ENCODE measurements at places on chromosomes 12 and 14. TPM values are rescaled to one million over a fixed set of nuclear protein-coding genes. Genes with fewer than 3 reads are reported as not detected.

The ARG2 gene
- 15.7 TPM for total RNA-seq

The SERPINA12 gene
- not detected for total RNA-seq

The PELI2 gene
- 12.1 TPM for total RNA-seq

The NAA25 gene
- 28.1 TPM for total RNA-seq

The CIPC gene
- 8.3 TPM for total RNA-seq

The KRT82 gene
- total RNA-seq: not detected

The LUM gene
- 0.57 TPM for total RNA-seq

The RNASE1 gene
- 99.4 TPM for total RNA-seq

The SNX6 gene
- total RNA-seq: 85.8 TPM

The AICDA gene
- not detected for total RNA-seq

The LYZ gene
- total RNA-seq: not detected

The TAS2R14 gene
- total RNA-seq: 1.3 TPM

The SYNDIG1L gene
- total RNA-seq: not detected

Data from bladder microvascular endothelial cell (primary cell).